Calu3 (cell line): ENCODE measurements at places on chromosomes 5 and 9. TPM values are rescaled to one million over a fixed set of nuclear protein-coding genes. Genes with fewer than 3 reads are reported as not detected.

Gene MLANA
- total RNA-seq = not detected in 2 replicates

DNA sequence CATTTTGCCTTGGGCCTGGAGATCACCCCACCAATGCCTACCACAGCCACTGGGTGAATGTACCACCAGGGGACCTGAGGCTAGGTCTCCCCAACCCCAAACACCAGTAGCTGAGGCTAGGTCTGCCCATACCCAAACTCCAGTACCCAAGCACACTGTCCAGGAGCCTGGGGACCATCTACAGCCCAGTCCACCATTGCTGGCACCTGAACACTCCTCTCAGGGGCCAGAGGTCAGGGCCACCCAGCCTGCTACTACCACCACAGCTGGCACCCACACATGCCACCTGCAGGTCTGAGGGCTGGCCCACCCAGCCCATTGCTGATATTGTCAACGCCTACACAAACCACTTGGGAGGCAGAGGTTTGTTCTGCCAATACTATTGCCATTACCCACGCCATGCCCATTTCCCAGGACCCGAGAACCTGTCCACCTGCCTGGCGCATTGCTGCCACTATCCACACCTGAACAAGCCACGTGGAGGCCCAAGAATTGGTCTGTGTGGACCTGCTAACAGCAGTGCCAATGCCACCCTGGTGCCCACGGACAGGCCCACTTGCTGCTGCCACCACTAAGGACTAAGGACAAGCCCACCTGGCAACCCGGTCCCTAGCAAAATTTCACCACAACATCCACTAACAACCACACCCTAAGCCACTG is 59.2 kb downstream of the ZDHHC21 start:
- DNase-seq = no peak

DNA sequence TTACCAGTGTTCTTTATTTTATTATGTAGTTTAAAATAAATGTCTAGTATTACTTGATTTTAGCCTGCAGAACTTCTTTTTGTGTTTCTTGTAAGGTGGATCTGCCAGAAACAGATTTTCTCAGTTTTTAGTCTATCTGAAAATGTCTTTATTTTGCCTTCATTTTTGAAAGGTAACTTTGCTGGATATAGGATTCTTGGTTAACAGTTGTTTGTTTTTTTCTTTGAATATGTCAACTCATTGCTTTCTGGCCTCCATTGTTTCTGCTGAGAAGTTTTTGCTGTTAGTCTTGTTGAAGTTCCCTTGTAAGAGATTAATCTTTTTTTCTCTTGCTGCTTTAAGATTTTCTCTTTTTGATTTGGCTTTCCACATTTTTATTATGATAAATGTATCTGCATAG is 75.5 kb downstream of the MTREX start:
- DNase-seq = no peak

DNA sequence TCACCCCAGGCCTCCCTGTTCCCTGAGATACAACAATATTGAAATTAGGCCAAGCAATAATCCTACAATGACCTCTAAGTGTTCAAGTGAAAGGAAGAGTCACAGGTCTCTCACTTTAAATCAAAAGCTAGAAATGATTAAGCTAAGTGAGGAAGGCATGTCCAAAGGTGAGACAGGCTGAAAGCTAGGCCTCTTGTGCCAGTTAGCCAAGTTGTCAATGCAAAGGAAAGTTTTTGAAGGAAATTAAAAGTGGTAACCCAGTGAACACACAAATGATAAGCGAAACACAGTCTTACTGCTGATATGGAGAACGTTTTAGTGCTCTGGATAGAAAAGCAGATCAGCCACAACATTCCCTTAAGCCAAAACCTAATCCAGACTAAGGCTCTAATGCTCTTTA is 39.8 kb downstream of the PTAR1 start:
- DNase-seq = no peak

GRCh38 chr5:147169399-147169798 is 65.4 kb upstream of the STK32A start:
- peak; percentile 47 for DNase-seq

GRCh38 chr9:124733964-124734740 is 37.0 kb downstream of the NR6A1 start:
- DNase-seq = peak; percentile 55

DNA sequence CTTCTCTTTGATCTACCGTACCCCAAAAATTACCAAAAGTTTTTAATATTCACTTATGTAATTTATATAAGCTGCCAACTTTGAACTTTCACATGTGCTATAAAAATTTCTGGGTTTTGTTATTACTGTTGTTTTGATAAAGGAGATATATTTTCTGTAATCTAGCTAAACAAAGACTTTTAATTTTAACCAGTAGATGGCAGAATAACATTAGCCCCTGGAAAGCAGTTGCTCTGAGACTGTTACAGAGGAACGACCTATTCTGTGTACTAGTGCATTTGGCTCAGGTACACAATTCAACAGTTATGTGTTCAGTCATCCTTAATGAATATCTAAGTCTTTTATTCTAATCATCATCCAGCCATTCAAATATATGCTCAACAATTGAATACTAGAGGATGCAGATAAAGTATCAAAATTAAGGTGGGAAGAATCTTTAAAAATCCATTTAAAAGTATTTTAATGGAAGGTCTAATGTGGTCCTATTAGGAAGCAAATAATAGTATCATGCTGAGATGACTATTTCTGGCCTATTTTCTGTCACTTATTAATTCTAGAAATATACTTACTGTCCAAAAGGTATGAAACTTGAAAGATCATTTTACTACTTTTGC is 8.6 kb downstream of the KLHL9 start:
- DNase-seq = no peak
